ENCODE measurements at places on chromosomes 6 and 20. TPM values are rescaled to one million over a fixed set of nuclear protein-coding genes. Genes with fewer than 3 reads are reported as not detected.

Gene PLA2G7
- not detected for total RNA-seq

Gene BPIFA1
- not detected for total RNA-seq

Gene PDYN
- total RNA-seq, result not detected

Gene RPL10A
- total RNA-seq, result 2,013 TPM

Gene NRSN2
- 21.6 TPM for total RNA-seq

Gene FAM184A
- 3.4 TPM for total RNA-seq

Measured in vagina (tissue), 2 donors.